ENCODE measurements at places on chromosomes 6 and 20.

DNA sequence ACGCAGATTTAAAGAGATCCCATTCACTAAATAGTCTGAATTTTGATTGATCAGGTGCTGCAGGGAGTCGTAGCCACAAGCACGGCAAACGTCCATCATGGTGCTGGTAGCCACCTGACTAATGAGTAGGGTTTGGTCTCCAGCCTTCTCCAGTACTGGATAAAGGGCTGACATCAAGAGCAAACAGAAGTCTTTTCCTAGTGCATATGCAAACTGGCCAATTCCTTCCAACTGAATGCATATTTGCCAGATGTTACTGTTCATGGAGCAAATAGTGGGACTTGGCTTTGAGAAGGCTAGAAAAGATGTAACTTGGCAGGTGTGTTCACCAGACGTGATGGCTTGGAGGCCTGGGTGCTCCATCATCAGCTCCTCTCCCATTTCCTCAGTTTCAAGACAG is 21.6 kb downstream of the TTI1 start:
- no peak for DNase-seq

DNA sequence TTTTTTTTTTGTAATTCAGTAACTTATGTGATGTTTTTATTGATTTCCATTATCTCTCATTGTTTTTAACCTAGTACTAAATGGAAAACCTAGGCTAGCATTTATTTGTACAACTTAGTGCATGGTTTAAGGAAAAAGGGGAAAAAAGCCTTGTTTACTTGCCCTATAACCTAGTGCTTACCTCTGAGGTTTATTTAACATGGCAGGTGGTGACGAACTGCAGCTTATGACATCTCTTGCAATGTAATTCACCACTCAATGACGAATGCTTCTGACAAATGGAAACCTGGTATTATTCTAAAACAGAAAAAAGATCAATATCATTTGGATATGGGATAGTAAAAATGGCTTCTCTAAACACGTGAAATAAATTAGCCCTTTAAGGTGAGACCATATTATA is 618.6 kb upstream of the FLRT3 start:
- DNase-seq = no peak

GRCh38 chr20:39878320-39878719 is 810.7 kb downstream of the MAFB start:
- DNase-seq = no peak

DNA sequence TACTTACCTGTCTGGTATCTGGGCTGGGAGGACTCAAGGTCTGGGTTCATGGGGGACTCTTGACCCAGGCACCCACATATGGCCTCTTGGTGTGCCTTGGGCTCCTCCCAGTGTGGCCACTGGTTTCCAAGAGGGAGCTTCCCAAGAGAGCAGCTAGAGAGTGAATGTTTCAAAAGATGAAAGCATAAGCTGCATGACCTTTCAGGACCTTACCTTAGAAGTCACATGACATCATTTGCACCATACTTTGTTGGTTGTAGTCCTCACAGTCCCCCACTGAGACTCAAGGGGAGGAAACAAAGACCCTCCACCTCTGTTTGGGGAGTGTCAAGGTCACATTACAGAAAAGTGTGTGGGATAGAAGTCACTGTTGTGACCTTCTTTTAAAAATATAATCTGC is 13.9 kb downstream of the ACTR5 start:
- DNase-seq = no peak

DNA sequence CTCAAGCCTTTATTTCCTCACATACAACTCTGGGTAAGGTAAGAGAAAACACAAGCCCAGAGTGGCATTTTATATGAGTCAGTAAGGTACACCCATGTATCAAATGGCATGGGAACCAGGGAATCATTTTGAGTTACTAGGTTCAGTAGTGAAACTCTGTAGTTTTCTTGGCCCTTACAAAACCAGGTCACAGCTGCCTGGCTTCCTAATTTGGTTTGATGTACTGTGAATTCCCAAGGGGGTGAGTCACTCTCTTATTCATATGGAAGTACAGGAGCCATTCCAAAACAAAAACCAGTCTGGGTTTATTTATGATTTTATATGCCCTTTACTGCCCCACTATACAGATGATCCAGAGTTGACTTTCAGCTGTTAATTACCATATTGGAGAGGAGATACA is 70.7 kb downstream of the PDE7B start:
- DNase-seq = no peak

- no peak for DNase-seq
These were observed 458.9 kb downstream of the EYS start for GRCh38 chr6:65248101-65248610.

- DNase-seq = no peak
These were observed 63.4 kb upstream of the SIRPG start for GRCh38 chr20:1720845-1721475.

DNA sequence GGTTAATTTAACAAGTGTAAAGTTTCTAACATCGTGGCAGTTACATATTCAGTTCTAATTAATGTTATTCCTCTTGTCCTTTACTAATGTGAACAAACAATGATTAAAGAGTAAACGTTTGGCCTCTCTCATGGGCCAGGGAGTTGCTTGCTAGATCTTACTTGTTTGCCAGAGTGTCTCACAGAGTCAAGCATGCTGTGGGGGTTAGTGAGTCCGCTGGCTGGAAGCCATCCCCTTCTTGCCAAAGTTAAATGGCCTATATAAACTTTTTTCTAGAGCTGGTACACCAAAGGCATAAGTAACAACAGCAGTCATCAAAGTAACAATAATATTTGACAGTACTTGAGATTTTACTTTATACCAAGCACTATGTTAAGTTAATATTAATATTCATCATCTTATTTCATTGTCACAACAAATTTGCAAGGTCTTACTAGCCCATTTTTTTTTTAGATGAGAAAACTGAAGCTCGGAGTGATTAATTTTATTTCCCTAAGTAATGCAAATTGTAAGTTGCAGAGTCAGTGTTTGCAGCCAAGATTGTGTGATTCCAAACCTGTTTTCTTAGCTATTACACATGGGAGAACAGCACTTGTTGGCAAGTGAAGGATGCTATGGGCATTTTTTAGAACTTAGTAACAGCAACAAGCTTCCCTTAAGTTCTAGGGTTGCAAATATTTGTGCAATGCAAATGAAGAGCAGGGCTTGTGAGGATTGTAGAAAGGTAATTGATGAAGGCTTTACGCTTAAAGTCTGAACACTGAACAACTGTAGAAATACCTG is 224.5 kb downstream of the RFPL4B start:
- DNase-seq = no peak

GRCh38 chr6:11480541-11480940 is 57.0 kb upstream of the TMEM170B start:
- no peak for DNase-seq

DNA sequence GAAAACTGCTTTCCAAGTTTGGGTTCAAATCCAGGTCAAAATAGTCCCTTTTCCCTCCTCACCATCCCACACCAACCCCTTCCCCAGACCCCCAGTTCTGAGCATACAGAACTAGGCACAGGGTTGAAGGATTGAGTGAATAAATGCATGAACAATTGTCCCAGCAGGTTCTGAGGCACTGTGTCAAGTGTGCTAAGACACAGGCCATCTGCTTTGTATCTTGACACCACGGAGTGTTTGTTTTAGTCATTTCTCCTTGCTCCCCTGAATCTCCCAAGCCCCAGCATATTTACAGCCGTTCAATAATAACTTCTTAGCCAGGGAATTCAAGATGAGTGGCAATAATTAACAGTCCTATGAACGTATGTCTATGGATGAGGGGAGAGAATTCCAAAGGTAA is 102.8 kb upstream of the JARID2 start:
- DNase-seq = no peak

DNA sequence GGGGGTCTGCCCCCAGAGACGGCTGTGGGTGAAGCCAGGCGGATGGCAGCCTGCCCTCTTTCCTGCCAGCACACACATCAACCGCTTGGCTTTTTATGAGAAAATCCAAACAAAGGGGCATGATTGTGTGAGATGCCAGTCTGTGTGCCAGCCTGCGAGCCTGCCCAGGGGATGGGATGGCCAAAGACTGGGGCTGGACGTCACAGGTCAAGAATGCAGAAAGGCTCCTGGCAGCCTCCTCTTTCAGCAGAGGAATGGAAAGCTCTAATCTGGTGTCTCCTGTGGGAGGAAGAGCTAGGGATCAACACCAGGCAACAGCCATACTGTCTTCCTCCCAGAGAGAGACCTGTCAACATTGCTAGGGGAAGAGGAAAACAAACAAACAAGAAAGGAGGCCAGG is 15.8 kb downstream of the TUBB2B start:
- no peak for DNase-seq

- DNase-seq = no peak
These were observed 70.0 kb upstream of the FRMD1 start for GRCh38 chr6:168149015-168149414.

DNA sequence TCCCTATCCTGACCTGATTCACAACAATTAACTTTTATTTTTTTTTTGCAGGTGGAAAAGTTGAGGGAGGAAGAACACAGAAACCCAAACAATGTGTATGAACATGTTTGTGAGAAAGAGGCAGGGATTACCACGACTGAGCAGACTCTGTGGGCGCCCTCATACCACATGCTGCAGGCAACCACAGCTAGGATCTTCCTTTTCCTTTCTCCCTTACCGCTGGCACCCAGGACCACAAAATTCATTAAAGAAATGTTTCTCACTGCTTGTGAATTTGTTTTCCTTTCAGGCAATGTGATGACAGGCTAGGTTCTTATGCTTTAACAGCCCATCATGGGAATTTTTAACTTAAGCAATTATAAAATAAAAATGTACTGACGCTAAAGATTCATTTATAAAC is 287.1 kb downstream of the GMDS start:
- DNase-seq = no peak

- no peak for DNase-seq
These were observed 12.5 kb downstream of the SESN1 start for GRCh38 chr6:109082188-109082577.

DNA sequence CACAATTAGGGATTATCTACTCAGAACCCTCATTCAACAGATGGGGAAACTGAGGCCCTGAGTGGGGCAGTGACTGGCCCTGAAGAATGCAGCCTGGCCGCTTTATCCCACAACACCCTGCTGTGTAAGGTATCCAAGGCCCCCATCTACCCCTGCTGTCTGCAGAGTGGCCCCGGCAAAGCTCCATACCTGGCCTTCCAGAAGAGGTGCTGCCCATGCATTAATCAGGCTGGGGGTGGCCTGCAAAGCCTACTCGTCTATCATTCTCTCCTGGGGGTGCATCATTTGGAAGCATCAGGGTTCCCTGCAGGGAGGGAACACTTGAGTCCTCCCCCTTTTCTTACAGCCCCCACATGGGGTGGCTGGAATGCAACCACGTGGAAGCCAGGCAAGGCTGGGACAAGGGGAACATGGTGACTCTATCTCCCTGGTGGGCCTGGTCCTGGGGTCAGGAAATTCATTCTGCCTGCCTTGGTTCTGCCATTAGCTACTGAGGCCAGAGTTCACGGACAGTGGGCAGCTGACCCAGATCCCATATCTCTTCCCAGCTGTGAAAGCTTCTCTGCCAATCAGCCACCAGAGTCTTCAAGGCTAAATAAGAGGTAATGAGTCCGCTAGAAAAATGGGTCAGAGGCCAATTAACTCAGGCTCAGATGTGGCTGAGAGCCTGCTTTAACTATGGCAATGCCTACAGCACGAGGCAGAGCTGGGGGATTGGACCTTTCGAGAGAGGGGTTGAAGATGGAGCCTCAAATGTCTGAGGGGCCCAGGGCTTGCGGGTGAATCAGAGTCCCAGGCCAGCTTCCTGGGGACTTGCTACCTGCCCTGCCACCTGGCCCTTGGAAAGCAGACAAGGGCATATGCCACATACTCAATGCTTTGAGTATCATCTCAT is 72.3 kb upstream of the TOX2 start:
- DNase-seq = no peak

GRCh38 chr20:4341804-4342485 is 326.6 kb upstream of the RNF24 start:
- DNase-seq = no peak

GRCh38 chr20:2022163-2022562 is 28.3 kb upstream of the PDYN start:
- DNase-seq = no peak

- DNase-seq = peak; percentile 19
These were observed 39.1 kb downstream of the TMX4 start for GRCh38 chr20:7980332-7981046.

DNA sequence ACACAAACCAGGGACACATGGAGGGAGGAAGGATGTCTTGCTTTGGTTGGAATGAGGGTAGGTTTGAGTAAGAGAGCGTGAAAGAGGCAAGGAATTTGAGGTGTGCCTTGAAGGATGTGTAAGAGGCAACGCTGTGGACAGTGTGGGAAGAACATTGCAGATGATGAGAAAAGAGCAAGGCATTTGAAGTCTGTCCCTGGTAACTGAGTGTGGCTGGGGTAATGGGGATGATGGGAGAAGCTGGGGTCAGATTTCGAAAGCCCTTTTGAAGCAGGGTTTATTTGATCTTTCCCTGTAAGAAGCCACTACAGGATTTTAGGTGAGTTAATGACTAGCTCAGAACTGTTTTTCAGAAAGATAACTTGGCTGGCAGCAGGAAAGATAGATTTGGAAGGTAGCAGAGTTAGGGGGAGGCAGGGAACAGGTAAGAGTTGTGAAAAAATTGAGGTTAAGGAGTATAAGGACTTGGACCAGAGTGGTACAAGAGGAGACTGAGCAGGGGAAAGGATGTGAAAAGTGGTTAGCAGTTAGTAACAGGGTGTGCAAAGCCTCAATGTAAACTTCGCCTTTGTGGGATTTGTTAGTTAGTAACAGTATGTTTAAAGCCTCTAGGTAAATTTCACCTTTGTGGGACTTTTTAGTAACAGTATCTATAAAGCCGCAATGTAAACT is 17.7 kb downstream of the UTRN start:
- no peak for DNase-seq

GRCh38 chr6:138215093-138215782 is 3.1 kb downstream of the PBOV1 start:
- no peak for DNase-seq

- DNase-seq = no peak
These were observed 684.9 kb upstream of the MAP3K7 start for GRCh38 chr6:91271807-91272206.

DNA sequence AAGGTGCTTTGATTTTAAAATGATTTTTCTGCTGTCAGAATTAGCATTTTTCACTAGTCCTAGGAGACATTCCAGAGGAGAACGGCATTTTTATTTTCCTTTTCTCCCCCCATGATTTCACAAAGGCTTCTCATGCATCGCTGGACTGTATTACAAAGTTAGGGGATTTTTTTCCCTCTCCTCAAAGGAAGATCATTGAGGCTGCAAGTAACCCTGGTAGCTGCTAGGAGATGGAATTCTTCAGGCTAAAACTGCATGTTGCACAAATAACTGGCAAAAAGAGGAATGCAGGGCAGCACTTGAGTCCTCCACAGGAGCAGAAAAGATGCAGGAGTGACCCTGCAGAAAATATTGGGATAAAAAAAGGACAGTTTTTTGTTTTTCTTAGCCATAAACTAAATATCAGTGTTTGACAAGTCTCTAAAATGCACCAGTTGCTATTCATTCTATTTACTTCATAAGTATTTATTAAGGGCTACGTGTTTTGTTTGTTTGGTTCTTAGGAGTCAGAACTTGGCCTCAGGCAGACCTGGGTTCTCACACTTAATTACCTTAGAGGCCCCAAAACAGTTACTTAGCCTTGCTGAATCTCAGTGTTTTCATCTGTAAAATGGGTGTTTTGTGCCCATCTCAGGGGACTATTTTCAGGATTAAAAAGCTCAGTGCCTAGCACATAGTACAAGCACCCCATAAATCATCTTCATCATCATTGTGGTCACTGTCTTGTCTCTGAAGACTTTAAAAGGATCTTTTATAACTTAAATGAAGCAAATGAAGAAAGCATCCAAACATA is 144.5 kb upstream of the ID4 start:
- DNase-seq = no peak

Measured in stimulated activated naive CD8-positive, alpha-beta T cell treated with anti-CD3 and anti-CD28 coated beads, Interleukin-15, amount 100 ng/mL, for 72 hours (primary cell).